T-helper 17 cell (primary cell): ENCODE measurements at places on chromosomes 6 and 20.

GRCh38 chr6:169844946-169845345 lies 93.5 kb downstream of the ERMARD start:
- no peak for DNase-seq

DNA sequence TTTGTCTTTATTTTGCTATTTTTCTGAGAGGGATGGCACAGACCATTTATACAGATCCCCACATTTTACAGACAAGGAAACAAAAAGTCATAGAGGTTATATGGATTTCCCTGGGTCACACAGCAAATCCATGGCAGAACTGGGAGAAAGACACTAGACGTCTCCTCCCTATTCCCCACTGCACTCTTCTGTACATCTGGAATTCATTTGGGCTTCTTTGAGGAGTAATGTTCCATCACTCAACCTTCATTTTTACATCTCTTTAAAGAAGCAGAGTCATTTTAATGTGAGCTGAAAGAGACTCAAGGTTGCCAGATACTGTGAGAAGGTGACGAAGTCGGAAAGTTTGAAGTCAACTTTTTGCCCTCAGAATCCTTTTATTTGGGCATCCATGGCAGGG lies 207.3 kb downstream of the OTOR start:
- DNase-seq: no peak

DNA sequence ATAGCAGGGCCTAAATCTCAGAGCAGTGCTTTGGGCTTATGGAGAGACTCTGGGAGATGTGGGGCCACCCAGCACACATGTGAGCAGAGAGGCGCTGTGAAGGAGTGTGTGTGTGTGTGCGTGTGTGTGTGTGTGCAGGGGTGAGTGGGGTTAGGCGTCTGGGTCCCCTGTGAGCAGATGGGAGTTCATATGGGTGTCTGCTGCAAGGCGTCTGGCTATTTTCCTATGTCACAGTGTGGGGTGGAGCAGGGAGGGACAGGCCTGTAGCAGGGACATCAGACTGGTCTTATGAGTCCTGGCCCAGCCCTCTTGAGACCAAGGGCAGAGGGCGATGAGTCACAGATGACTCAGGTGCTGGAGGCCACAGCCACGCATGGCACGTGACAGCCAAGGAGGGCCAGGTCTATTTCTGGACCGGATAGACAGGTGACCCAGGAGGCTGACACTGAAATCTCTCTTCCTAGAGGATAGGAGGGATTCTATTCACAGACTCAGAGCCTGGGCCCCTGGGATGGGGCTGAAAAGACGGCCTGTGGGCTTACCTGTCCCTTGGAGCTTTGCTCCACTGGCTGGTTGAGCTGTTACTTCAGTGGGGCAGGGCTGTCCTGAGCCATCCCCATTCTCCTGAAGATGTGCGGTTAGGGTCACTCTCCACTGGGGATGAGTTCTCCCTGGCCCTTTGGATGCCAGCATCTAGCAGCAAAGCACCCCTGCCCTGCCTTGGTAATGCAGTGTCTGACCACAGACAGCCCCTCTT lies 28.9 kb downstream of the VEGFA start:
- no peak for DNase-seq

- no peak for DNase-seq
Observed at GRCh38 chr20:62815066-62815991, 1.5 kb upstream of the COL9A3 start.

GRCh38 chr6:126127659-126128058 lies 141.3 kb downstream of the TRMT11 start:
- no peak for DNase-seq

DNA sequence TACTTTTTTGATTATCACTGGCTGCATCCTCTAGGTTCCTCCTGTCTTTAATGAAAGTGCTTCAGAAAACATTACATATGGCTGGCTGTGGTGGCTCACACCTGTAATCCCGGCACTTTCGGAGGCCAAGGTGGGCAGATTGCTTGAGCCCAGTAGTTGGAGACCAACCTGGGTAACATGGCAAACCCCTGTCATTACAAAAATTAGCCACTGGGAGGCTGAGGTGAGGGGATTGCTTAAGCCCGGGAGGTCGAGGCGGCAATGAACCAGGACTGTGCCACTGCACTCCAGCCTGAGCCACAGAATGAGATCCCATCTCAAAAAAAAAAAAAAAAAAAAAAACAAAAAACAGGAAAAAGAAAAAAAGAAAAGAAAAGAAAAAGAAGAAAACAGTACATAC lies 35.3 kb downstream of the BEND3 start:
- no peak for DNase-seq

DNA sequence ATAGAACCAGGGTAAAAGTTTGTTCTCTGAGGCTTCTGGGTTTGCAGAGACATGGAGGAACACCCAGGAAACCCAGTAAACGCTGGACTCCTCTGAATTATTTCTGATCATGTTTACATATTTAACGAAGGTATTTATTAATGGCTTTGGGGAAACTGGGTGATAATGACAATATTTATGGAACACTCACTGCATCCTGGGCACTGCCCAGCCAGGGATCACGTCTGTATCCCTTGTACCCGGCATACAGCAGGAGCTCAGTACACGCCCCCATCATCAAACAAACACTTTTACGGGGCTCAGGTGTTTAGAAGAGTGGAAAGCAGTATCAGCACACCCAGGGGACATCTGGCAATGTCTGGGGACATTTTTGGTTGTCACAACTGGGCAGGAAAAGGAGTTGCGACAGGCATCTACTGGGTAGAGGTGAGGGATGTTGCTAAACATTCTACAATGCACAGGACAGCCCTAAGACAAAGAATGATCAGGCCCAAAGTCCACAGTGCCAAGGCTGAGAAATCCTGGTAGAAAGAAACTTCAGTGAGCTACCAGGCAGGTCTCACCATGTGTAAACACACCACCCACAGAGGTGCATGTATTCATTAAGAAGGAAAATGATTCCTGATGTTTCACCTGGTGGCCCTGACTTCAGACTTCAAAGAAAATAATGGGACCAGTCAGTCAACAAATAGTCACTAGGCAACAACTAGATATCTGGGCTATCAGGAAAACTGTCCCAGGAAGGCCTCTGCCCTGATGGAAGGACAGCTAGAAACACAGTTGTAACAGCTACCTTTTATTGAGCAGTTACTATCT lies 35.3 kb downstream of the ZMYND8 start:
- no peak for DNase-seq

- DNase-seq: no peak
Observed at GRCh38 chr6:2861060-2861821, 19.6 kb upstream of the SERPINB1 start.

DNA sequence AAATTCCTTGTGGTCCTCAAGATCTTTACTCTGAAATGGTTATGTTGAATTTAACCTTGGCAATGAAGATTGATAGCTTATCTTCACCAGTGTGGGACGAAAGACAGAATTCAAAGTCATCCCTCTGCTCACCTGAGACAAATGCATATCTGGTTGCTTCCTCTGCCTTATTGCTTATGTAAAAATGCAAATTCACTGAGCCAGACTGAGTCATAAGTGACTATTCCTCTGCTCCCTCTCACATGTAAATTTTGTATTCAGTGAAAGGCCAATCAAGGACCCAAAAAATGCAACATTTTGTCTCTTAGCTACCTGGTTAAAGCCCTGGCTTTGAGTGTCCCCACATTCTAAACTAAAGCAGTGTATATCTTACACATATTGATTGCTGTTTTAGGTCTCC lies 593.1 kb upstream of the GJE1 start:
- DNase-seq: no peak

DNA sequence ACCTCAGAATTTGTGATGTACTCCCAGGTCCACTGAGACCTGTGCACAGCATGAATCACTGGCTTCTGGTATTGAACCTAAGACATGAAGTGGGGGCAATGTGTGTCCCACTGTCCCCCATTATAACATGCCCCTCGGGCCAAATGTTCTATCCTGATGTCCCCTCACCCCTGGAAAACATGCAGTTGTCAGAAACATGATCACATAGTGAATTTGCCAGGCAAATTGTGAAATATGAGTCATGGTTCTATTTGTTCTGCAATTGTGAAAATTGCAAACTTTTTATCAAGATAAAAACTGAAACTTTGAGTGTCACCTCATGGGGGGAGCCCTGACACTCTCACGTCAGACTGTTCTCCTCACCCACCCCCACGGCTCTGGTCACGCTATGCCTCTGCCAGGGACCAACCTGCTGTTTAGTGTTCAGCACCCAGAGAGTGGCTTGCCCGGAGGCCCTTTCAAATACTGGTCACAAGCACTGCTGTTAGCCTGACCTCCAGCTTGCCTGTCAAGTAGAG lies 305.3 kb downstream of the CLIC5 start:
- DNase-seq: no peak

DNA sequence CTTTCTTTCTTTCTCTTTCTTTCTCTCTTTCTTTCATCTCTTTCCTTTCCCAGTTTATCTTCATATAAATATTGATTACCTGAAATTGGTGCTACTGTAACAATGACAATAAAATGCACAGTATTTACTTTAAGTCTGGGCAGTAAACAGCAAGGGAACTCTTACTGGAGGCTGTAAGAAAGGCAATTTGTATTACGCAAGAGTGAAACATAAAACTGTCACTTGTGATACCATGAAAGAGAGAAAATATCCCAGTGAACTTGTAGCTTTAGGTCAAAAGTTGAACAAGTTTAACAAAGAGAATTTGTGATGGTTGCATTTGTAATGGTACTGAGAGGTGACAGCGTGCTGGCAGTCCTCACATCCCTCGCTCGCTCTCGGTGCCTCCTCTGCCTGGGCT lies 80.0 kb downstream of the EYS start:
- no peak for DNase-seq

DNA sequence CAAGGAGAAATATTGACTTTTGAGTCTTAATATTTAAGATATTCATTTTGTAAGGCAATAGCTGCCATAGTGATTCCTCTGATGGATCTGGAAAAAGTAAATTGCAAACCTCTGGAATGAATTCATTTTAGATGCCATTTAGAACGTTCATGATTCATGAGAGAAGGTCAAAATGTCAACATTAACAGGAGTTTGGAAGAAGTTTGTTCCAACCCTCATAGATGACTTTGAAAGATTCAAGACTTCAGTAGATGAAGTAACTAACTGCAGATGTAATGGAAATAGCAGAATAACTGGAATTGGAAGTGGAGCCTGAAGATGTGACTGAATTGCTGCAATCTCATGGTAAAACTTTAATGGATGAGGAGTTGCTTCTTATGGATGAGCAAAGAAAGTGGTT lies 100.9 kb upstream of the CCN2 start:
- no peak for DNase-seq

- peak; percentile 67 for DNase-seq
Observed at GRCh38 chr6:44072959-44073611, 54.2 kb downstream of the MRPL14 start.

- no peak for DNase-seq
Observed at GRCh38 chr20:51272401-51272800, 249.5 kb upstream of the KCNG1 start.

GRCh38 chr20:50295762-50296449 lies 105.3 kb downstream of the CEBPB start:
- no peak for DNase-seq

- DNase-seq: peak; percentile 37
Observed at GRCh38 chr6:46011188-46012085, 4.2 kb downstream of the CLIC5 start.

- DNase-seq: no peak
Observed at GRCh38 chr20:34941226-34941625, 14.4 kb downstream of the GSS start.

- no peak for DNase-seq
Observed at GRCh38 chr6:137750297-137750696, 116.8 kb upstream of the TNFAIP3 start.

DNA sequence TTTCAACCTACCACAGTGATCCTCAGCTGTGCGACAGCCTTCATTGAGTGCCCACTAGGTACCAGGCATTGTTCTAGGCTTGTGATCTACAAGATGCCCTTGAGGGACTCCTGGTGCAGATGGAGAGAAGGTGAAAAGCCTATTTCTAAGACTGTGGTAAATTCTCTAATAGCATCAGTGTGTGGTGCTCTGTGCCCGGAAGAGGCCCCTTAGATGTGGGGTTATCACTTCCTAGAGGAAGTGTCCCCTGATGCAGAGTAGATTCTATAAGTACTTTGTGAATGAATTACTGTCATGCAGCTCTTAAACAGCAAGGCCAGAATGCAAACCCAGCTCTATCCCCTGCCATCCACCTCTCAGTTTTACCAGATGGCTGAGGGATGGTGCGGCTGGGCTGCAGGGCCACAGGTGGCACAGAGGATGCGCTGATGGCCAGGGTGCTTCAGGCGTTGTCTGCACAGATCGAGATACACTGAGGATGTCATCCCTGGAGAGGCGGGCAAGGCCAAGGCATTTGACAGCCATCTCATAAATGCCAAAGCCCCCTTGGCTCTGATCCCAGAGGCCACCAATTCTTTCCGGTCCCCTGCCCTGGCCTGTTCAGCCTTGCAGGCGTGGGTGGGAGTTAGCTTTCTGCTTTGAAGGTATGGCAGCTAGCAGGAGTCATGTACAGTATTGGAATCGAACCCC lies 96.7 kb downstream of the TOX2 start:
- no peak for DNase-seq

- DNase-seq: no peak
Observed at GRCh38 chr6:14520536-14520935, 403.0 kb downstream of the CD83 start.

DNA sequence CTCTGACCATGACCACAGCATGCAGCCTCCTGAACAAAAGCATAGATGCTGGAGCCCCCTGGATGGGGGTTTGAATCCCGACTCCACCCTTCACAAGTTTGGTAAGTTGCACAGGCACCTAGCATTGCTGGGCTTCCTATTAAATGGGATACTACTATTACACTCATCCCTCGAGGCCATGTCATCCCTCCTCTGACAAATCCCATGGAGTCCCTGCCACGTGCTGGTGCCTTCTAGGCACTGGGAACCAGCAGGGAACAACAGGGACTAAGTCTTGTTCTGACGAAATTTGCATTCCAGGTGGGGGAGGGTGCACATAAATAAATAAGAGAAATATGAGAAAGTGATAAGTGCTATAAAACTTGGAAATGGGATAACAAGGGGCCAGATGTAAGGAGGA lies 15.3 kb upstream of the SIRPA start:
- no peak for DNase-seq

DNA sequence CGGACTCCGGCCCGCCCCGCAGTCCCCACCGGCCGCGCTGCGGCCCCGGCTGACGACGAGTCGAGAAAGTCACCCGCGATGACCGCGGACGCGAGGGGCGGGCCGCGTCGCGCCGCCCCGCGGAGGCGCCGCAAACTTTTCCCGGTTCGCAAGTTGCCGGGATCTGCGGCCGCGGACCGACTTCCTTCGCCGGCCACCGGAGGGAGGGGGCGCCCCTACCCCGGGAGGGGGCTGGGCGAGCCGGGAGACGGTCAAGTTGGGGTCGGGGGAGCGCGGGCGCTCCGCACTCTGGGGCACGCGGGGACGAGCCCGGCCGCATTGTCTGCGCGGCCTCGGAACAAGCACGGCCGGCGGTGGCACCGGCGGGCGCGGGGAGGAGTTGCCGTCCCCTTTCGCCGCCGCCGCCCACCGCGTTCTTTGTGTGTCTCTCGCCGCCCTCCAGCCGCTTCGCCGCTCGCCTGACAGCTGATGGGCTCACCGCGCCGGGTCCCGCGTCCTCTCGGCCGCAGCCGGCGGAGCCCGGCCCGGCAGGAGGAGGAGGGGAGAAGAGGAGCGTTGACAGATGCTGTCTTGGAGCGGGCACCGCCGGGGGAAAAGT lies 131.6 kb downstream of the OGFRL1 start:
- no peak for DNase-seq
